ENCODE measurements at places on chromosomes 6 and 20. TPM values are rescaled to one million over a fixed set of nuclear protein-coding genes. Genes with fewer than 3 reads are reported as not detected.

DNA sequence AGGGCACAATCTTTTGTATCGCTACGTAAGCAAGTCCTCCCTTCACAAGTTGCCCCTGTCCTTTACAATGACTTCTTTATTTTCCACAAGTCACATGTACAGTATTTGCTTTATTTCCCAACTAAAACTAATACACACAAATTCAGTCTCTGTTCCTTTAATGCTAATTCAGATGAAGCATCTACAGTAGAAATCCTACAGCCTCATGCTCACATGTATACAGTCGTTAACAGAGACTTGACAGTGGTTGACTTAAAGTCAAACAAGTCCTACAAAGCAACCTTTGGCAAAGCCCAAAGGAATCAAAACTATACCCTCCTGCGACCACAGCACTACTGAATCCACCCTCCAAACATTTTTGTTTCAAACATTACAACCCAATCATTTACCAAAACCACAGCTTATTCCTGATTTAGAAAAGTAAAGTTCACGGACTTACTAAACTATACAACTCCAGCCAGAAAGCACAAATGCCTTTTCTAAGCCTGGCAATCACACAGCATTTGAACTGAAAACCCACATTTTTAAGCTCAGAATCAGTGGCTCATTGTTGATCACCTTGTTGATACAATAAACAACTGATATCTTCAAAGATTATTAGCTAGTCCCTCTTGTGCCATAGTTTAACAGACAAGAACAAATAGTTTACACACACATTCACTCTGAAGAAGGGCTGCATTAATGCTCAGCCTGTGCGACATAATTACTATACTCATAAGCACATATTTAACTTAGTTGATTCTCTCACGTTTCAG is 70.9 kb upstream of the NHSL1 start:
- DNase-seq = no peak

The SLC17A1 gene
- total RNA-seq = 0.49 TPM

- DNase-seq = no peak
These were observed 58.9 kb downstream of the FOXO3 start for GRCh38 chr6:108619431-108620197.

- DNase-seq = no peak
These were observed 4.1 kb upstream of the ADRM1 start for GRCh38 chr20:62298577-62299249.

GRCh38 chr6:110881546-110882273 is 7.1 kb downstream of the AMD1 start:
- DNase-seq = no peak

DNA sequence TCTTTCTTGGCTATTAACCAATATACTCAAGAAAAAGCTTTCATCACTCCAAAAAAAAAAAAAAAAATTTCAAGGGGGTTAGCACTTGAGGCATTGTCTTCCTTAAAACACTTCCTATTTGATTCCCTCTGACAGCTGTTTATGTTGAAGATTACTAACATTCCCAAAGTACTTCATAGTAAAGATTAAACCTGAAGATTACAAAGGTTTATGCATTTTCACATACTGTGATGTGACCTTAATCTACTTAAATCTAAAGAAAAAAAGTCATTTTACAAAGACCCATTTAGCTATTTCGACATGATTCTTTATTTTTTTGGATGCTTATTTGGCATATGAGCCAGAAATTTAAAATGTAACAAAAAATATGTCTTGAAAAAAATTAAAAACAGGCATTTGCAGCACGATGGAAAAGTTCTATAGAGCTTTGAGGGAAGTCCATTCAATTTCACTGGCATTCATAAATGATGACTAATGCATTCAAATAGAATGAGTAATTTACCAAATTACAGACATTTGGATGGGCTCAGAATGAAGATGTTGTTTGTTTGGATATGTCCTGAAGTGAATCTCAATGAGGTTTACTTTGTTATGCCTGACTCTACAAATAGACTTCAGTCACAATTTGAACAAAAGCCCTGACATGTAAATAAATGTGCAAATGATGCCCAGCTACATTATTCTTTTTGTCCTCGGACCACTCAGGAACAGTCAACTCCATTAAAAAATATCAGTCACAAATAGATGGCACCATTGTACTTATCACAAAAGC is 674.6 kb upstream of the MARCKS start:
- DNase-seq = no peak

GRCh38 chr20:54658525-54658924 is 183.1 kb downstream of the DOK5 start:
- no peak for DNase-seq

The BPIFA2 gene
- total RNA-seq = not detected

GRCh38 chr6:10312445-10312844 is 102.4 kb downstream of the TFAP2A start:
- DNase-seq = no peak

- DNase-seq = no peak
These were observed 14.4 kb downstream of the GMPR start for GRCh38 chr6:16252686-16253299.

The ZSCAN26 gene
- total RNA-seq = 25.9 TPM

GRCh38 chr6:9401960-9402359 is 966.6 kb upstream of the SLC35B3 start:
- no peak for DNase-seq

GRCh38 chr6:96246563-96246962 is 230.8 kb downstream of the FUT9 start:
- no peak for DNase-seq

GRCh38 chr6:71405416-71405815 is 116.8 kb downstream of the OGFRL1 start:
- no peak for DNase-seq

- no peak for DNase-seq
These were observed 159.3 kb downstream of the WDR27 start for GRCh38 chr6:169542491-169542890.

The FAM83C gene
- total RNA-seq = not detected

DNA sequence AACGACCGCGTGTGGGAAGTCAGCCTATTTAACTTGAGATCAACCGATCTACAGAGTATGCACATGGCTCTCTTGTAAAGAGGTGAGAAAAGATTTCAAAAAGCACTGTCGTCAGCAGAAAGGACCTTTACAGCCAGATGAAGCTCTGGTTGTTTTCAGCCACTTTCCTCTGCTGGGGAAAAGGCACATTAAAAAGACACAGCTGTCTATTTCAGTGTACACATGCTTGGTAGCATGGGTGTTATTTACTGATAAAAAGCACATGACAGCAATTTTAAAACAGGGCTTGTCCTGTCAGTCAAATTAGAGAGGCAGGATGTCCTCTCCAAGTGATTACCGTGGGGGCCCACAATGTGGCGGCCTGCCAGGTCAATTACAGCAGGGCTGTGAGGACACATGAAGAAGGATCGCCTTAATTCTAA is 188.9 kb downstream of the PRKN start:
- DNase-seq = no peak

The MCCD1 gene
- not detected for total RNA-seq

GRCh38 chr20:10463622-10464021 is 28.5 kb downstream of the SLX4IP start:
- DNase-seq = no peak

DNA sequence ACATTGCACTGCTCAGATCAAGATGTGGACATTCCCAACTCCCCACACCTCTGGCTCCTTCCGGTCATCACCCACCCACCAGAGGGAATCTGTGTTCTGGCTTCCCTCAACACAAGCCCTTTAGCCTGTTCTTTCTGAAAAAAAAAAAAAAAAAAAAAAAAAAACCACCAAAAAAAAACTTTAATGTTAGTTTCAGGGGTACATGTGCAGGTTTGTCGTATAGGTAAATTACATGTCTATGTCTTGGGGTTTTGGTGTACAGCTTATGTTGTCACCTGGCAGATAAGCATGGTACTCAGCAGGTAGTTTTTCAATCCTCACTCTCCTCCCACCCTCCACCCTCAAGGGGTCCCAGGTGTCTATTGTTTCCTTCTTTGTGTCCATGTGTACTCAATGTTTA is 135.8 kb upstream of the FOXA2 start:
- no peak for DNase-seq

DNA sequence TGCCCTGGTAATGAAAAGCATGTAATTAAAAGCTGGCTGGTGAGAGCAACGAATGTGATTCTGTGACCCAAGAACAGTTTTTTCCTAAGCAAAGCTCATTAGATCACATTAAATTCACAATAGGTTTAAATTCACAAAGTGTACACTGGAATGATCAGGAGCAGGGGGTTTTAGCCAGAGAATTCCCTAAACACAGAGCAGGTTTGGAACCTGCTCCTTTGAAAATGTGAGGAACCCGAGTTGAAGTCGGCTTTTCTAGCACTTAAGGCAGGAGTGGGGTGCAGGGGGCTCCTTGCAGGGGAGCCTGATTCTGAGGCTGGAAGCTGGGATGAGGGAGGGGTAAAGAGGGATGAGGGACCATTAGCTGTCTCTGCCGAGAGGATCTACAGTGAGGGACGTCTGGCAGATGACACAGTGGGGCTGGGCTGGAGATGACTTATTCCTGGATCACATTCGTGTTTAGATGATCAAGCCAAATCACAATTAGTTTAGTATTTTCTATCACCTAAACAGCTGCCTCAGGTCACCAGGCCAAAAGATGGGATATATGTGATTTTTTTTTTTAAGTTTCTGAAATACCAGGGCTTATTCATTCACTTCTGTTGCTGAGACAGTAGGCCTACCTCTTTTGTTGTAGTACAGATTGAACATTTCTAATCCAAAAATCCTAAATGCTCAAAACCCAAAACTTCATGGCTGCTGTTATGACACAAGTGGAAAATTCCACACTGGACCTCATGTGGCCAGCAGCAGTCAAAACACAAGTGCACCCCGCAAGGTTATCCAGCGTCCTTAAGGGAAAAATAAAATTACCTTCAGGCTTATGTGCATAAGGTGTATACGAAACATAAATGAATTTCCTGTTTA is 93.1 kb upstream of the HIVEP1 start:
- DNase-seq = no peak

- DNase-seq = no peak
These were observed 44.7 kb downstream of the NKAIN2 start for GRCh38 chr6:123848347-123848746.

The SIGLEC1 gene
- not detected for total RNA-seq

The SPDEF gene
- 0.65 TPM for total RNA-seq

DNA sequence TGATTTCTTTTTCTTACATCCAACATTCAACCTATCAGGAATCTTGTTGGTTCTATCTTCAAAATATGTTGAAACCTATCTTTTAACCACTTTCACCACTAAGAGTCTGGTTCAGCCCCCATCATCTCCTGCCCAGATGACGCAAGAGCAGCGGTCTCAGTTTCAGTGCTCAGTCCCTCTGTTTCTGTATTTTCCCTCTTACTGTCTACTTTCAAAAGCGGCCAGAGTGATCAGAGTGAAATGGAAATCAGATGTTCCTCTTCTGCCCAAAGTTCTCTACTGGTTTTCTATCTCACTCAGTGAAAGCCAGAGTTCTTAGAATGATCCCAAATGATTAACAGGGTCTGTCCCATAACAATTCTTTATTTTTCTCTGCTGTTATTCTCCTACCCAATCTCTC is 147.9 kb upstream of the PDE7B start:
- no peak for DNase-seq

DNA sequence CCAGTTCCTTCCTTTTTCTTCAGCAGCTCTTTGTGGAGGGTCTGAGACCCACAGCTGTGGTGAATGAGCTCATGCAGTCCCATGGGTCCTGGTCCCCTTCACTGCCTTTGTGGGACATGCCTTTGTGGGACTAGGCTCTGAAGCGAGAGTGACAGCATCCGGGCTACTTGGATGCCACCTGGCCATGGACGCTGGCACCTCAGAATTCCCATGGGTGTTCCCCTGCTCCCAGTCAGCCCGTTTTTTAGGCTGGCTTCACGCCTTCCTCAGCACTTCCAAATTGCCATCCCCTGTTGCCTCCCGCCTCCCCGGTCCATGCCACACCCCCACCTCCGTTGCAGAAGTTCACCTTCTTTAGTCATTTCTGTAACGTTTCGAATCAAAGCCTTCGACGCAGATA is 45.1 kb downstream of the RAMACL start:
- no peak for DNase-seq

GRCh38 chr20:31449511-31450414 is 9.3 kb downstream of the DEFB123 start:
- DNase-seq = no peak

The BMP2 gene
- 17.6 TPM for total RNA-seq

The SLC35B3 gene
- total RNA-seq = 18.9 TPM

The POPDC3 gene
- 1.3 TPM for total RNA-seq

The HEY2 gene
- total RNA-seq = 2.3 TPM

- DNase-seq = no peak
These were observed 167.9 kb upstream of the TNFAIP3 start for GRCh38 chr6:137699031-137699683.

- no peak for DNase-seq
These were observed 20.4 kb upstream of the LBP start for GRCh38 chr20:38325905-38326304.

GRCh38 chr6:3579652-3580175 is 122.9 kb upstream of the SLC22A23 start:
- no peak for DNase-seq

The SLC44A4 gene
- 17.5 TPM for total RNA-seq

- DNase-seq = no peak
These were observed 238.0 kb upstream of the MAN1A1 start for GRCh38 chr6:119587537-119587936.

DNA sequence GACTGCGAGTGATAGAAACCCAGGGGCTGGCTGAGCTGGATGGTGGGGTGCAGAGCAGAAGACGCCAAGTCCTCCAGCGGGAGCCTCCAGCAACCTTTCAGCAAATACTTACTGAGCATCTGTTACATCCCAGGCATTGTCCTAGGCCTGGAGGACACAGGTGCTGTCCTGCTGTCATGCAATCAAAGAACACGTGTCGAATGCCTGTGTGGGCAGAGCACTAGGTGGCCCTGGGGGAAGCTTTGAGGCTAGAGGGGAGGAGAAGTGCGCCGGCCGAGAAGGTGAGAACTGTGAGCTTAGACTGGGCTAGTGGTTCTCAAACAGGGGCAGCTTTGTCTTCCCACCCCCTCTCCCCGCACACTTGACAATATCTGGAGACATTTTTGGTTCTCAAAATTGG is 233.6 kb downstream of the BMP7 start:
- no peak for DNase-seq

DNA sequence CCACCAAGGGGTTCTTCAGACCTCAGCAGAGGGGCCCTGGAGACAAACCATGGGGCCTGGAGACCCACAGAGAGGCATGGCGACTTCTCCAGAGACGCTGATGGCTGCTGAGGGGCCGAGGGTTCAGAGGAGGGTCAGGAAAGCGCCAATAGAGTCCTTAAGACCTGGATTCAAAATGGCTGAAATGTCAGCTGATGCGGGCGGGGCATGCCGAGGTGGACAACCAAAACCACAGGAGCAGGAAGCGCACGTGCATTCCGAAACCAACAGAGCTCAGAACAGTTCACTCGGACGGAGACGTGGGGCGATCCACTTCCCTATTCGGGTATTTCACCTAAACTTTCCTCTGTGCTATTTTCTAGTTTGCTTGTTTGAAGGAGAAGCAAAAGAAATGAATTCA is 99.9 kb upstream of the RIN2 start:
- no peak for DNase-seq

The INSM1 gene
- total RNA-seq = 46.1 TPM

DNA sequence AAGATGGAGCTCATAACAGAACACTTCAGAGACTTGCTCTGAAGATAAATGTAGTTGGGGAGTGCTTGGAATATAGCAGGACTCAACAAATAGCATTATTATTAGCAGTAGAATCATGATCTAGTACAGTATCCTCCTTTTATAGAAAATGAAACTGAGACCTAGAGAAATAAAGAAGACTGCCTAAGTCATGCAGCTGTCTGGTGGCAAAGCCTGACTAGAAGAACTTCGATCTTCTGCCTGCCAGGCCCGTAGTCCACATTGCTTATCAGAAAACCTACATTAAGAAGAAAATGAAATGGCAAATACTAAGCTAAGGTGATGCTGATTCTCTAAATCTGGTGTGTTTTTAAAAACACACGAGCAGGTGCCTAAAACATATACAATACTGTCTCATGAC is 46.4 kb upstream of the DST start:
- DNase-seq = no peak

GRCh38 chr6:38567436-38567835 is 72.3 kb downstream of the BTBD9 start:
- no peak for DNase-seq
